ENCODE measurements at places on chromosomes 12 and 14.
A peak's percentile ranks its signal among the peaks of the same experiment; 100 is the strongest.

- H3K36me3 ChIP-seq: no peaks in the 10 kb centered on the region
- H3K4me3 ChIP-seq: no peak overlapping the region
- DNase-seq: peak; percentile 96
- H3K27ac ChIP-seq: no peak overlapping the region
- H3K4me1 ChIP-seq: no peaks in the 10 kb centered on the region
- no peaks in the 10 kb centered on the region for H3K27me3 ChIP-seq
Measured at GRCh38 chr14:59037086-59037485, 151.4 kb upstream of the DAAM1 start.

DNA sequence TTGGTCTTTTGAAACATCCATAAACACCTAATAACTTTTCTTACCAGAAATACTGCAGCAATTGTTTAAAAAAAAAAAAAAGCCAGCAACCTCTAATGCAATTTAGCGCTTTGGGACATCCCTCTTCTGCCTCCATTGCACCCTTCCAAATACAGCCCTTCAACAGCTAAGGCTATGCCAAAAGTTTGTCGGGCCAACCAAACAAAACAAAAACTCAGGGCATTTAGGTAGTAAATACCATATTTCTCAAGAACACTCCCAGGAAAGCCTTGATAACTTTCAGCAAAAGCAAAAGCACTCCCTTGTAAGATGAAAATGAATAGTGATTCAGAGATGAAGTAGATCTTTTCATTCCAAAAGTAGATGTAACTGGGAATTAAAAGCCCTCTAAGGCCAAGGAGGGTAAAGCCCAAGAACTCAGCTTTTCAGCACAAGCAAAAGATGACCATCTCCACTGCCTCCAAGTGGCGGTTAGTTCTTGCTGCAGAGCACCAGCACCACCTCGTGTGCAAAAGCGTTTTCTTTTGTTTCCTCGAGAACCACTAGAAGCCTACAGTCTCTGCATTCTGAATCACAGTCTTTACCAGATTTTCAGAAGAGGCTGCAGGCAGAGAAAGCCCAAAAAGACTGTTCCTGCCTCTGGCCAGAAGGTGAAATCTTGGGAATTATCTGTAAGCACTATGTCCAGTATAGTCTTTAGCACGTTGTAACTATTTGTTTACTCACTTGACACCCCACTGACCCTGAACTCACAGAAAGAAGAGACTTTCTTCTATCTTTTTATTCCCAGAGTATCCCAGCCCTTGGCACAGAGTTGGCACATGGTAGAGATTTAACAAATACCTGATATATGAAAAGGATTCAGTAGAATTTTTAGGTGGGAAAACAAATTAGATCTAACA lies 53.1 kb downstream of the SIX6 start:
- H3K4me1 ChIP-seq: no peaks in the 10 kb centered on the region
- no peak overlapping the region for H3K4me3 ChIP-seq
- no peaks in the 10 kb centered on the region for H3K27me3 ChIP-seq

GRCh38 chr12:119687406-119687805 lies 19.5 kb downstream of the PRKAB1 start:
- H3K36me3 ChIP-seq: peaks cover 16% of the 10 kb centered on the region
- no peaks in the 10 kb centered on the region for H3K4me1 ChIP-seq
- DNase-seq: no peak
- H3K27ac ChIP-seq: no peak overlapping the region
- no peak overlapping the region for H3K4me3 ChIP-seq
- H3K27me3 ChIP-seq: no peaks in the 10 kb centered on the region

- H3K27ac ChIP-seq: no peak overlapping the region
- H3K4me1 ChIP-seq: no peaks in the 10 kb centered on the region
- H3K27me3 ChIP-seq: no peaks in the 10 kb centered on the region
Measured at GRCh38 chr14:67436006-67436866, 24.3 kb upstream of the PLEK2 start.

DNA sequence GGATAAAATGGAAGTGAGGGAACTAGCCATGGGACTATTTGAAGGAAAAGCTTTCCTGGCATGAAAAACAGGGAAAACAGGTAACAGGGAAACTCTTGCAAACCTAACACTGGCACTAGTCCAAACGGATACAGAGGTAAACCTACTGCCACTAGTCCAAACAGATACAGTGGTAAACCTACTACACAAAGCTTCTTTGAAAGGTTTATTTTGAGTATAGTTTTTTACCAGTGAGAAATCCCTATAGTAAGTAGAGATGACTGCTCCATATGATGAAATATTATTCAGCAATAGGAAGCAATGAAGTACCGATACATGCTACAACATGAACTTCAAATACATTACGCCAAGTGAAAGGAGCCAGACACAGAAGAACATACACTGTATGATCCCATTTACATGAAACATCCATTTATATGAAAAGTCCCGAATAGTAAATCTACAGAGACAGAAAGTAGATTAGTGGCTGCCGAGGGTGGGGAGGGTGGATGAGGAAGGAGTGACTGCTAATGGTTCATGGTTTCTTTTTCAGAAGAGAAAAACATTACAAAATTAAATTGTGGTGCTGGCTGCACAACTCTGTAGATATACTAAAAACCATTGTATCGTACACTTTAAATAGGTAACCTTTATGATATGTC lies 25.5 kb downstream of the SPTLC2 start:
- no peak overlapping the region for H3K4me3 ChIP-seq
- H3K27ac ChIP-seq: no peak overlapping the region
- DNase-seq: peak; percentile 35

GRCh38 chr12:2753536-2753935 lies 41.2 kb upstream of the FKBP4 start:
- peaks cover 2% of the 10 kb centered on the region for H3K27me3 ChIP-seq
- no peaks in the 10 kb centered on the region for H3K36me3 ChIP-seq
- H3K4me1 ChIP-seq: peaks cover 2% of the 10 kb centered on the region
- H3K27ac ChIP-seq: no peak overlapping the region
- no peak for DNase-seq

- no peaks in the 10 kb centered on the region for H3K36me3 ChIP-seq
- no peak for DNase-seq
- H3K4me1 ChIP-seq: peaks cover 12% of the 10 kb centered on the region
- H3K27ac ChIP-seq: no peak overlapping the region
- no peaks in the 10 kb centered on the region for H3K27me3 ChIP-seq
- no peak overlapping the region for H3K4me3 ChIP-seq
Measured at GRCh38 chr12:52285172-52285745, 6.1 kb downstream of the KRT81 start.

- H3K27ac ChIP-seq: no peak overlapping the region
- H3K4me1 ChIP-seq: peaks cover 17% of the 10 kb centered on the region
- H3K36me3 ChIP-seq: peaks cover 10% of the 10 kb centered on the region
- no peak overlapping the region for H3K4me3 ChIP-seq
Measured at GRCh38 chr12:124555168-124556073, 12.0 kb downstream of the NCOR2 start.

DNA sequence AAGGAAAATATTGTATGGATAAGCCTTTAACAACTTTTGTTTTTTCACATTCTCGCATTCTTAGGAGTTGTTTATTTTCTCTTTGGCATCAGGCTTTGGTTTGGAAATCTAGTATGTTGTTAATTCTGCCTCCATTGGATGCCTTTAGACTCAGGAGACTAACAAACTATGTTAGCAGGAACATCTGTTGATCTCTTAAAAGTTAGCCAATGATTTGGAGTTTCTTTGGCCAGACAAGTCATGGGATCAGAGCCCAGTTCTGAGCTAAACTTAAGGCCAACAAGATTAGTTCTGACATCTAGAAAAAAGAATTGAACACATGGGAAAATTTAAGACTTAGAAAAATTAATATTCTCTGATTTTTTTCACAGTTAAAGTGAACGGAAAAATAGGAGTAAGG lies 35.3 kb upstream of the STRAP start:
- H3K4me3 ChIP-seq: no peak overlapping the region
- H3K36me3 ChIP-seq: no peaks in the 10 kb centered on the region
- no peaks in the 10 kb centered on the region for H3K27me3 ChIP-seq

- H3K4me1 ChIP-seq: no peaks in the 10 kb centered on the region
- H3K36me3 ChIP-seq: no peaks in the 10 kb centered on the region
- no peaks in the 10 kb centered on the region for H3K27me3 ChIP-seq
- DNase-seq: peak; percentile 50
- no peak overlapping the region for H3K27ac ChIP-seq
- H3K4me3 ChIP-seq: no peak overlapping the region
Measured at GRCh38 chr12:90233168-90234100, 524.8 kb upstream of the ATP2B1 start.

DNA sequence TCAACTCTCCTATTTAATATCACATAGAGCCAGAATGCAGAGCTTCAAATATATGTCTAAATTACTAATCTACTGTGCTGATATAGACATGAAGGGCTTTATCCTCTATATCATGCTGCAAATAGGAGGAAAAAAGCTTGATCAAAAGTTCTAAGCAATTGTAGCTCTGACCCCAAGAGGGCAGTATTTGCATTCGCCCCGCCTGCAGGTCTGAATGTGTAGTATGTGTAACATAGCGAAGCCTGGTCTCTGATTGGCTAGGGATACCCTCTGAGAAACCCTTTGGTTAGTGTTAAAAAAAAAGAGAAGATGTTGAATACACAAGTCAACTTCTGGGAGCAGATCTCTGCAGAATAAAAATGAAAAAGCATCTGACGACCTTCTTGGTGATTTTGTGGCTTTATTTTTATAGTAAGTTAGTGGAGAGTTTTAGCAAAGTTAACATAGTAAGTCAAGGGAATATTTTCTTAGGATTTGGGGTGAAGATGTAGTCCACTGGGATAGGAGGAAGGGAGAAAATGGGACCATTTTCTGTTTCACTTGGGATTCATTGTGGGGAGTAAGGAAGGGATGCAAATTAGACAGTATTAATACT lies 151.6 kb upstream of the OR4E1 start:
- H3K27me3 ChIP-seq: no peaks in the 10 kb centered on the region
- DNase-seq: peak; percentile 37
- no peaks in the 10 kb centered on the region for H3K36me3 ChIP-seq
- H3K4me3 ChIP-seq: no peak overlapping the region
- H3K4me1 ChIP-seq: no peaks in the 10 kb centered on the region

DNA sequence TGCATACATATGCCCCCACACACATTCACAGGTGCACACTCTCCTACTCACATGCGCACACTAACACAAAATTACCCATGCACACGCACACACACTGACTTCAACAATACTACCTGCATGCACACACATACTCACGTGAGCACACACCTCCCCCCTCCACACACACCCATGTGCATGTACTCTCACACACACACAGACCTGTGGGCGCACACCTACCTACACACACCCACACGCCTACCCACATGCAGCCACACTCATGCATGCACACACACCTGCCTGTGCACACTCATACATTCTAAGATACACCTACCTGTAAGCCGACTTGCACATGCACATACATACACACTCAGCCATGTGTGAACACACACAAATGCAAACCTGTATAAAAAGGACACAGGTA lies 97.3 kb upstream of the GSC start:
- H3K27me3 ChIP-seq: no peaks in the 10 kb centered on the region
- H3K4me3 ChIP-seq: peak overlapping the region; percentile 35
- no peaks in the 10 kb centered on the region for H3K4me1 ChIP-seq
- no peaks in the 10 kb centered on the region for H3K36me3 ChIP-seq
- H3K27ac ChIP-seq: no peak overlapping the region

GRCh38 chr14:94306047-94306978 lies 13.2 kb upstream of the SERPINA10 start:
- H3K4me3 ChIP-seq: no peak overlapping the region
- H3K27me3 ChIP-seq: no peaks in the 10 kb centered on the region
- no peaks in the 10 kb centered on the region for H3K4me1 ChIP-seq
- no peak overlapping the region for H3K27ac ChIP-seq
- no peak for DNase-seq
- H3K36me3 ChIP-seq: no peaks in the 10 kb centered on the region

DNA sequence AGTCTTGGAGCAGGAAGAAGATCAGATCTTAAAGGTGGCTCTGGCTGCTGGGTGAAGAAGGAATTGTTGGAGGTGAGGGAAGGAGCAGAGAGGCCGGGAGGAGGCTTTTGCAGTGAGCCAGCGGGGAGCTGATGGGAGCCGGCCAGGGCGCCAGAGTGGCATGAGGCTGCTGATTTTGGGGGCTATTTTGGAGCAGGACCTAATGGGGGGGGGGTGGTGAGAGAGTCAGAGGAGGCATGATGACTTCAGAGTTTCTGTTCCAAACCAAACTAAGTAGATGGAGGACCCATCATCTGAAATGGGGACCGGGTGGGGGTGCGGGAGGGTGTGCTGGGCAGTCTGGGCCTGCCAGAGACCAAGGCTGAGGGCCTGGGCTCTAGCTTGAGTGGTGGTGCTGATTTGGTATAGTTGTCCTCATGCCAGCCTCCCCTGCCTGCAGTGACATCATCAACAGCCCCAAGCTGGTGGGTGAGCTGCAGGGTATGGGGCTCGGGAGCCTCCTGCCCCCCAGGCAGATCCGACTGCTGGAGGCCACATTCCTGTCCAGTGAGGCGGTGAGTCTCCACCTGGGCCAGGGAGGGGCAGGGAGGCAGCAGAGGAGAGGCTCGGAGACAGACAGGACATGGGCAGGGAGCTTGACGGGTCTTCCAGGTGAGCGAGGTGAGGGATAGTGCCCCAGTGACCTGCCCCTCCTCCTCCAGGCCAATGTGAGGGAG lies 6.2 kb downstream of the TNFAIP2 start:
- DNase-seq: peak; percentile 92
- H3K4me1 ChIP-seq: peaks cover 34% of the 10 kb centered on the region
- no peak overlapping the region for H3K27ac ChIP-seq
- no peak overlapping the region for H3K4me3 ChIP-seq

DNA sequence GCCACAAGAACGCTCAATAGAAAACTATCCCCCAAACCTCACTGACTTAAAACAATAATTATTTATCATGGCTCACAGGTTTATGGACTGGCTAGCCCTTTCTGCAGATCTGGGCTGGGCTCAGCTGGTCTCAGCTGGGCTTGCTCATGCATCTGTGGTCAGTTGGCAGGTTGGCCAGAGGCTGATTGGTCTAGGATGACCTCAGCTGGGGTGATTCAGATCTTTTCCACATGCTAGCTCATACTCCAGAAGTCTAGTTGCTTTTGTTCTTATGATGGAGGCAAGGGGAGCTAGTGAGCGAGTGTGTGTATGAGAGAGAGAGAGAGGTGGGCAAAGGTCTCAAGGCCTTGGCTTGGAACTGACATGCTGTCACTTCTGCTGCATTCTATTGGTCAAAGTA lies 181.2 kb upstream of the NRXN3 start:
- no peaks in the 10 kb centered on the region for H3K27me3 ChIP-seq
- H3K36me3 ChIP-seq: no peaks in the 10 kb centered on the region
- DNase-seq: no peak
- no peak overlapping the region for H3K4me3 ChIP-seq
- H3K4me1 ChIP-seq: no peaks in the 10 kb centered on the region

DNA sequence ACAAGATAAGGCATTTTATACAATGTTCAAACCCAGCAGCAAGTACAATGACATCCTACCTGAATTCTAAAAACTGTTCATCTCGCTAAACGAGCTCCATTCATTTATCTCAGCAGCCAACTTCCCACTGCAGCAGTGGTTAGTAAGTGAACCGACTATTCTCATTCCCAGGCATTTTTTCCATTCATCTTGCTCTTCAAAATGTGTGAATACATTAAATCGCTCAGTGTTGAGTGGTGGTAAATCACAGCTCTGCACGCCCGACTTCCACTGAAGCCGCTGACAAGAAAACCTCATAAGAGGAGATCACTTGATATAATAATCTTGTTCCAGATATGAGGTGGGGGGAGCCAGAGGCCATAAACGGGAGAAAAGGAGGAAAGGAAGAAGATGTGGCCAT lies 746.2 kb upstream of the USP15 start:
- H3K36me3 ChIP-seq: no peaks in the 10 kb centered on the region
- H3K27ac ChIP-seq: no peak overlapping the region
- H3K4me3 ChIP-seq: no peak overlapping the region
- no peaks in the 10 kb centered on the region for H3K4me1 ChIP-seq
- no peak for DNase-seq
- no peaks in the 10 kb centered on the region for H3K27me3 ChIP-seq

Data from trophoblast cell (in vitro differentiated cells and primary cell).